ENCODE measurements at places on chromosomes 2 and 18.

GRCh38 chr18:8559612-8560186, 49.5 kb upstream of the RAB12 start:
- no peak for DNase-seq

DNA sequence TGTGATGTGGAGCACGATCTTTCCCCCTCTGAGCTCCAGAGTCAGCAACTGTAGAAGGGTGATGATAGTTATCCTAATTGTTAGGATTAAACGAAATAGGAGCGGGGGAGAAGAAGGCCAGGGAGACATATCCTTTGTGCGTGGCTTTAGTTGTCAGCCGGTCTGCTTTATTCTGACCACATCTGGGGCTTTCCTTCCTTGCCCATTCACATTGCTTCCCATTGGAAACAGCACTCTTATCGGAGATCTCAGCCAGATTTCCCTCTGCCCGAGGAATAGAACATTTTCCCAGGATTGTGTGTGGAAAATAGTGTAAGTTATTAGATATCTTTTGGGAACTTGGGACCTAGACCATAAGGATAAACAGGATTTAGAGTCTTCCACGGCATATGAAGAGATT, 1.5 kb downstream of the RALB start:
- no peak for DNase-seq

- DNase-seq = no peak
These were observed 4.8 kb upstream of the IL36A start for GRCh38 chr2:113000436-113000835.

DNA sequence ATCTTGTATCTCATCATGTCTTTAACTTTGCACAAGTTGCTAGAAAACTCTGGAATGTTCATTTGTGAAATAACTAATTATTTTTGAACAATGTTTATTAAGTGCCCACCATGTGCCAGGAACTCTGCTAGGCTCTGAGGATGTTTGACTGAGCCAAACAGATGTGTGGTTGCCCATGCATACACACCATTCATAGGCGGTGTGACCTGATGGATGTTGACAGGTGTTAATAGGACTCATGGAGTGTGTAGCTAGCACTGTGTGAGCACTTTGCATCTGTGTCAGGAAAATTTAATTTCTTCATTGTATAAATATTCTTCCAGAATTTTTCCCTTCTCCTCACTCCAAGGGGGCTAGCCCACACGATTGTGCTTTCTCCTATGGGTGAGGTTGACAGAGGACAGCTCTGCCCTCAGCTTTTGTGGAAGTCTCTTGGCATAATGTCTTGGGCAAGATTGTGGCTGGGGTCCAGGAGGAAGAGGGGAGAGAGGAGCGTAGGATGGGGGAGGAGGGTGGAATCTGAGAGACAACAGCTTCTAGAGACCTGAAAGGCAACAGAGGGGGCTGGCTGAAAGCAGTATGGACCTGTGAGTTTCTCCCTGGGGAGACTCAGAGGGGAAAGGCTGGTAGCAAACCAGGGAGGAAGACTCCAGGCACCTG, 214.6 kb upstream of the CXCR4 start:
- no peak for DNase-seq

DNA sequence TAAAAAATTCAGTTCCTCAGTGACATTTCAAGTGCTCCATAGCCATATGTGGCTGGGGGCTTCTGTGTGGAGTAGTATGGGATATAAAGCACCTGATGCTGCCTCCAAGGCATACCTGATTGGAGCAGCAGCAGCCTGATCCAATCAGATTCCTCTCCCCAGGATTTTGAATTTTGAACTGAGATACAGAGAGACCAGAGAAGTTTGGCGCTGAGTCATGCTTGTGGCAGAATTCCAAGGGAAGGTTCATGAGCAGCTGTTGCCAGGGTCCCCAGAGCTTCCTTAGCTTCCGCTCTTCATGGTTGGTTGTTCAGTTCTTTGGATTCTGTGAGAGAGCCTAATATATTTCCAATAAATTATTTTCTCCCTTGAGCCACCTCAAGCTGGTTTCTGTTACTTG, 29.0 kb upstream of the CFAP36 start:
- peak; percentile 61 for DNase-seq

DNA sequence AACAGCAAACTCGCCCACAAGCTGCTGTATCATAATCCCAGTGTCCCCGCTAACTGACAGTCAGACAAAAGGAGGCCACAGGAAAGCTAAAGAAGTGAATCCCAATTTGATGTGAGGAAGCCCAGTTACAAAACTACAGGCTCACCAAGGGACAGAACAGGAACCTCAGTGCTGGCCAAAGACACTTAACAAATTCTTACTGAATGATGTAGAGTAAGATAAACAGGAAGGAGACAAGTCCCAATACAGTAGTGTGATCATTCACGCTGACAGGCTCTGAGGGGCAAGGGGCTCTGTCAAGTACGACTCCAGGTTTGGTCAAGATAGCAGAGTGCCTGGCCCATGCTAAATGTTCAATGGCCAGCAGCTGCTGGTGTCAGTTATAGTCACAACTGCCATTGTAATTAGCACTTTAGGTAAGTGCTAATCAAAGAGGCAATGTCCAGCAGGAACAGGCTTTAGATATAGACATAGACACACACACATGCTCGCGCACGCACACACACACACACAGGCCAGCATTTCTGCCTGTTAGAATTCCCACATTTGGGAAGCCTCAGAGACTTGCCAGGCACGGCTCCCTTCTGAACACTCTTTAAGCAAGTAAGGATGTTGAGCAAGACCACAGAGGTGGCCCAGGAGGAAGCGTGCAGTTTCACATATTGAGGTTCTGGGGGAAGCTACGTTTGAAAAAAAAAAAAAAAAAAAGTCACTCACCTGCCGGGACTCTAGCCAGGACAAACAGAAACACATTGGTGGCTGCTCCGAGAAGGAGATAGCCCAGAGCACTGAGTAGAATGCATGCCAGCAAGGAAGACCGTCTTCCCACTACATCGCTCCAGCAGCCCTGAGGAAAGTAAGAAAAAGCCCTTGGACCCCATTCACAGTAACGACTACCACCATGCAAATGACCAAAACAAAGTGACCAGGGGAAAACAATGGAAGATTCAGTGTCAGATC, 35.4 kb upstream of the TMEM182 start:
- DNase-seq = no peak

GRCh38 chr2:180077295-180077906, 70.3 kb upstream of the CWC22 start:
- peak; percentile 2 for DNase-seq

DNA sequence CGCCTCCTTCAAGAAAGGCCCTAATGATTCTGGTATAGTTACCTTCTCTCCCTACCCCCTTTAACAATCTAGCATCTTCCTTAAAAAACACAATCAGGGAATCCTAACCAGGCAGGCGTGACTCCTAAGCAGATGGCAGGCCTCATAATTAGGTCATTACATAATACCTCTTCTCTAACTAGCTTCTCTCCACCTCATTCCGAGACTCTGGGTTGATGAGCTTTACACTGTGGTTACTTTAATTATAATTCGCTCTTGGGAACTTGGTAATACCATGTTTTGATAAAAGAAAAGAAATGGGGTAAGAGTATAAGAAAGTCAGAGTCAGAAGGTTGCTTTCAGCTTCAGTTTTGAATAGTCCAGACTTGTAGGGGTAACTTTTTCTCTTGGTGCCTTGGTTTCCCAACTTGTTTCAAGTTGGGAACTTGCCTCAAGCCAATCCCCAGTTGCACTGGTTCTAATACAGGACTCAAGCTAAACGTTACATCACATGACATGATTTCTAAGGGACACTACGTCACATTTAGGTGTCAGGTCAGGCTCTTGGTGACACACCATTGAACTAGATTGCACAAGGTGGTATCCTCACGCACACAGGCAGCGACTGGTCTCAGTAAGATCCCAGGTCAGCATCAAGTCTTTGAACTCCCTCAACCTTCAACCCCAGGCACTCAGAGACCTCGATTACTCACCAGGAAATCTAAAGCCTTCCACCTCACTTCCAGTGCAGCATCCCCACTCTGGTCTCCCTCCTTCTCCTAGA, 59.2 kb downstream of the AAK1 start:
- no peak for DNase-seq

DNA sequence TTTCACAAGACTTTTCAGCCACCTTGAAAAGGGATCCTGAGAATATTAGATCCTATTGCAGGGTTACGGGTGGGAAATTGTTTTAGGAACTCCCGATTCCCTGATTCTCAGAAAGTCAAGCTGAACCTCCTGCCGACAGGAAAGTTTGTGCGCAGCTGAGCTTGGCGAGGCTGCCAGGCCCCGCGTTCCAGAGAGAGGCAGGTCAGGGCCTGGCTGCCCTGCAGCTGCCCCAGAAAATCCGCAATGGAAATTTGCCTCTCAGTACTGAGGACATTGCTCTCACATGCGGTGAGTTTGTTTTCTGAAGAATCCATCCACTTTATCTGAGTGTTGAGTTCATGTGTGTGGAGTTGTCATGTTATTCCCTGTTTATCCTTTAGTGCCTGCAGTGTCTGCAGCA, 144.2 kb downstream of the RTP5 start:
- DNase-seq = no peak

- DNase-seq = no peak
These were observed 59.8 kb upstream of the IL1R1 start for GRCh38 chr2:102082571-102083392.

DNA sequence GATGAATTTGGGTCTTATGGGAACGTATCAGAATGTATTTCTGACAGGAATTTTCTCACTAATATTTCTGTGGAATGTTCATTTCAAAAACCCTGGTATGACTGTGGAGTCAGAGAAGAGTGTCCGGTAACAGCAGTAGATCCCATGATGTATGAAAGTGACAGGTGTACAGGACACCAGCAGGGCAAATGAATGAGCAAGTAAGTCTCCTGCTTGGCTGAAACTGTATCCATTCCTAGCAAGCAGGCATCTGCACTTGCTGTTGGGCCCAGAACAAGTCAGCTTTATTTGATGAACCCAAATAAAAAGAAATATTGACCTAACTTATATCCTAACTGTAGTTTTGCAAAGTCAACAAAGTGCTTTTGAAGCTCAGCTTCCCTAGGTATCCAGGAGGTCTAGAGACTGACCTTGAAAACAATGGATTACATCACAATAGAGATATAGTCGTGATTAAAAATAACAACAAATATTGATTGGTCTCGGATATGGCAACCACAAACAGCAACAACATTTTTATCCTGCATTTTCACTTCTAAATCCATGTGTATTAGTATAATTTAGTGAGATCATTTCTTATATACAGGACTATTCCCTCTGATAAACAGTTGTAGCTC, 37.6 kb downstream of the NXPH2 start:
- DNase-seq = no peak

Measured in AG04450 (cell line).